Stimulated activated CD4-positive, alpha-beta T cell treated with anti-CD3 and anti-CD28 coated beads, Interleukin-4, amount 100 ng/mL, for 4 hours (primary cell): ENCODE measurements at places on chromosomes 3 and 15.

DNA sequence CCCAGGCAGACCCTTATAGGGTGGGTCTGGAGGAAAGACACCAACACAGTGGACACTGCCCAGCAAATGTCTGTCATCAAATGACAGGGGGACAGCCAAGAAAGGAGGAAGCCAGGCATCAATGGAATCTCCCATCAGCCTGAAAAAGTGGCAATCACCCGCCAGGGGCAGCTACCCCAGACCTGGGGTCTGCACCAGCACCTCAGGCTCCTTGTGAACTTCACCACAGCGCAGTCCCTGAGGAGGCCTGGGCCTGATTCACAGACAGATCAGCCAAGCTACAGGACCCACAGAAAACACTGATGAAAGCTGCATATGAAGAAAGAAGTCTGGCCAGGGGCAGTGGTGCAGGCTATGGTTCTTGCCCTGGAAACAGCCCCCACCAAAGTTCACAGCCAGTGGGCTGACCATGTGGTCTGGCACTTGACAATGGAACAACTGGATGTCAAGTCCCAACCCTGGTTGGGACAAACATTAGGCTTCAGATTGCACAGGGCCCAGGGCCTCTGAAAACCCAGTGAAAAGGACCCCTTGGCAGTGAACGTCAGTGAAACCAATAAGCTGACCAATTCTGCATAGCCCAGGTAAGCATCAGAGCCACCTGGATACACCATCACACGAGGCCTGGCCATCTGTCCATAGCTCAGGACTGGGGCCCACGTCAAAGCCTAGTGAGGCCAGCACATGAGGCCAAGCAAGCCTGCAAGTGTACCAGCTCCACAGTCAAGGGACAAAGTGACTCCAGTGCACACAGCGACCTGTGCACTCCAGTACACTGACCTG lies 29.1 kb downstream of the ALS2CL start:
- no peak for DNase-seq

DNA sequence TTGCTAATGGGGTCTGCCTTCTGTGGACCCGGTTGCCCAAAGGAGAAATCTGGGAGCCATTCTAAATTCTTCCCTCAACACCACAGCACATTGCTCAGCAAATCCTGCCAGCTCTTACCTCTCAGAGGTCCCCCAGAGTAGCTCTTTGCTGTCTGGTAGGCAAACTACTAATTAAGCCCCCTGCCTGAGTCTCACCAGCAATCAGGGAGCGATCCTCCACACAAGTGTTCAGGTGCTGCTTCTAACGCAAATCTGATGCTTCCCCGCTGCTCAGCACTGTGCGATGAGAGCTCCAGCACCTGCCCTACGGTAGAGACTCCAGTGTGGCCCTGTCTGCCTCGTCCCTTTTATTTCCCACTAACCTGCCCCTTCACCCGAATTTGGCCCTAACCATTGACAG lies 60.5 kb downstream of the HCN4 start:
- no peak for DNase-seq

- DNase-seq, result no peak
These were observed 62.9 kb downstream of the SH3GL3 start for GRCh38 chr15:83510001-83510400.

DNA sequence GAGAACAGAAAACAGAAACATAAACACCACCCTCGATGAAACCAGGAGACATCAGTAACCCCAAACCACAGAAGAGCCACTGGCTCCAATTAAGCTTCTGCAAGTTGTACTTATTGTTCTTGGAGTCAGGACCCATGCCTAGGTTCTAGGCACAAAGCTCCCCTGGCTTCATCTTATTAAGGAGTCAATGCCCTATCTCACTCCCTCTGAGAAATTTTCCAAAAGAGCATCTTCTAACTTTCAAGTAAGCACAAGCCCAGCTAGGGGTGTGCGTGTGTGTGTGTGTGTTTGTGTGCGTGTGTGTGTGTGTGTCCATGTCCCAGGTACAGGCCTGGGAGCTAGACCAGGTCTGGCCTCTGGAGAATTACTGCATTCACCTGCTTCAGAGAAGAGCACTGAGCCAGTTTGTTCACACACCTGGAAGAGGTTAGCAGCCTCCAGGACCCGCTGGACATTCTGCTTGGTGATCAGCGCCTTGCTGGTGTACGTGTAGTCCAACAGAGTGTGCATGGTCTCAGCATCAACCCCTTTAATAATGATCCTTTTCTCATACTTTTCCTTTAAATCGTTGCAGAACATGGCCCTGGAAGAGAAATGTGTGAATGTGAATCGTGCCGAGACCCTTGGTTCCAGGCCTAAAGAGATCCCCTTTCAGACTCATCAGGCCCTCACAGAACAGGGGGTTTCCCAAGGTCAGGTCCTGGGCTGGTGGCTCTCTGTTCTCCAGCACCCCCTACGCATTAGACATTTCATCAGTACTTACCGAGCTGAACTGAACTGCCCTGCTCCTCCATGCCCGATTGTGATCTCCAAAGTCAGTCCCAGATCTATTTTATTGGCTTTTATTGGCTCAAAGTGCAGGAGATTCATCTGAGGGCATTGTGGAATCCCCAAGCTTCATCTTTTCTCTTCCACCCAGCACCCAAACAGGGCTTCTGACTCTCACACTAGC lies 27.8 kb downstream of the KLHL6 start:
- DNase-seq, result no peak

DNA sequence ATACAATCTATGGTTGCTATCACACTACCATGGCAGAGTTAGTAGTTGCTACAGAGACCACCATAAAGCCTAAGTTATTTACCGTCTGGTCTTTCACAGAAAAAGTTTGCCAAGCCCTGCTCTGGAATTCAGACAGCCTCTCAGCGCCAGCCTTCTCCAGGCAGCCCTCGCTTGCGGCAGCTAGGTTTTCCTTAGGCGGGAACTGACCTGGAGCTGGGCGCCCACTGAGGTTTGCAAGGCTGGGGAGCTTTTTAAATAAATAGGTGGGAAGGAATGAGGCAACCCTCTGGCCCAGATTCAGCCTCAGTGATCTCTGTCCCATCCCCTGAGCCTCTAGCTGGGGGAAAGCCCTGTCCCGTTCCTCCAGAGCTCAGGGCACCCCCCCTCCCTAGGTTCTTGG lies 1.2 kb downstream of the CTSH start:
- DNase-seq, result no peak

- no peak for DNase-seq
These were observed 1.5 kb upstream of the SMAD3 start for GRCh38 chr15:67063689-67064606.

GRCh38 chr3:29440413-29441305 lies 159.8 kb downstream of the RBMS3 start:
- no peak for DNase-seq

- DNase-seq, result no peak
These were observed 63.8 kb downstream of the BLM start for GRCh38 chr15:90780916-90781315.
